A549 treated with CpdA at 1 μM for 4 hours (cell line): ENCODE measurements at places on chromosomes 4 and X. TPM values are rescaled to one million over a fixed set of nuclear protein-coding genes. Genes with fewer than 3 reads are reported as not detected.

NEUROG2 gene
- total RNA-seq, result not detected in 5 replicates

KLF8 gene
- total RNA-seq, result 0.05 TPM in 1 of 5 replicates, not detected in the others

FAM149A gene
- 1.1 to 2.0 TPM (median 1.8 TPM) in 5 replicates for total RNA-seq

RGN gene
- total RNA-seq, result 0.07 to 0.08 TPM in 2 of 5 replicates, not detected in the others

LINC00632 gene
- total RNA-seq, result 2.3 to 3.1 TPM (median 2.9 TPM) in 5 replicates

SMARCA5 gene
- total RNA-seq, result 18.4 to 28.7 TPM (median 21.5 TPM) in 5 replicates

HELT gene
- total RNA-seq, result 0.17 TPM in 1 of 5 replicates, not detected in the others

NWD2 gene
- not detected in 5 replicates for total RNA-seq

ENAM gene
- total RNA-seq, result not detected in 5 replicates
